ENCODE measurements at places on chromosomes 5 and 9. TPM values are rescaled to one million over a fixed set of nuclear protein-coding genes. Genes with fewer than 3 reads are reported as not detected.

CLIC3 gene
- not detected for total RNA-seq

DND1 gene
- not detected for total RNA-seq

PCDHA9 gene
- under 0.01 TPM for total RNA-seq

ZNF483 gene
- 1.6 TPM for total RNA-seq

PCSK5 gene
- 30.5 TPM for total RNA-seq

TMEM232 gene
- total RNA-seq: 1.5 TPM

SLC12A7 gene
- 17.2 TPM for total RNA-seq

CHSY3 gene
- total RNA-seq: 21.9 TPM

ZNF366 gene
- 0.97 TPM for total RNA-seq

MLANA gene
- not detected for total RNA-seq

NR6A1 gene
- under 0.01 TPM for total RNA-seq

DCP2 gene
- total RNA-seq: 32.2 TPM

IRX4 gene
- not detected for total RNA-seq

PHF24 gene
- total RNA-seq: not detected

FYB1 gene
- total RNA-seq: not detected

RECK gene
- total RNA-seq: 14.7 TPM

ZNF883 gene
- 0.32 TPM for total RNA-seq

HTR1A gene
- not detected for total RNA-seq

IL5 gene
- not detected for total RNA-seq
